ENCODE measurements at places on chromosomes 1 and 21.

- DNase-seq = no peak
These were observed 88.1 kb downstream of the DMRTB1 start for GRCh38 chr1:53547231-53547790.

GRCh38 chr21:44513389-44514217, 26.4 kb downstream of the KRTAP10-1 start:
- no peak for DNase-seq

DNA sequence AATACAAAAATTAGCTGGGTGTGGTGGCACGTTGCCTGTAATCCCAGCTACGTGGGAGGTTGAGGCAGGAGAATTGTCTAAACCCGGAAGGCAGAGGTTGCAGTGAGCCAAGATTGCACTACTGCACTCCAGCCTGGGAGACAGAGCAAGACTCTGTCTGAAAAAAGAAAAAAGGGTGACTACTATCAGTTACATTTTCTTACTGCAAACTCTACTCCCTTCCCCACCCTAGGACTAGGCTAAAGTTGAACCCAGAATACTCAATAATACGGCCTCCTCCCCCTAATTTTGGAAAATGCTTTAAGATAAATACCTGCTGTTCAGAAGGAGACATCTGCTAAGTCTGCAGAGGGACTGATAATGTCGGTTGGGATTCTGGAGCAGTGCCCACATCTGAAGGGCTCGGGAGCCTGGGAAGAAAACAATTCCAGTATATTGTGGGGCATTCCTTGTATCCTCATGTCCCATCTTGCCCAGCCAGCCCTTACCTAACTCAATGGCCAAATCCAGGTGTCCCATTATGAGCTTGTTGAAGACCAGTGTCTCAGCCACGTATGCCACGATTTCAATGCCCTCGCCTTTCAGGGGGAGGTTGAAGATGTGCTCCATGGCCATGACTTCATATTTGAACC, 89.7 kb downstream of the ADCY10 start:
- no peak for DNase-seq

DNA sequence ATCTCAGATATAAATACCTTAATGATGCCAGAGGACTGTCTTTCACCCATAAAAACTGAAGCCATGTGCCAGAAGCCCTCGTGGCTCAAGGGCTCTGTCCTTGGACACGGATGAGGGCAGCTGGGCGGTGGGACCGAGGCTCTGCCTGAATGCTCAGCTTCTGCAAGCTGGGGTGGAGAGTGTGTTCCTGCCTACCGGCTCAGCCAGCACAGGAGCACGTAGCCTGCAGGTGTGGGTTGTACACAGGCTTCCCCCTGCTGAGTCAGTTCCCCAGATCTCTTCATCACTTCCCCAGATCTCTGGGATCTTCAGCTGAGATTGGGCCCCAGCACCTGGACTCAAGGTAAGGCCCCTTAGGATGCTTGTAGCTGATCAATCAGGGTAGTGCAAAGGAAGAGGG, 15.4 kb downstream of the KCNJ15 start:
- no peak for DNase-seq

- no peak for DNase-seq
These were observed 11.7 kb upstream of the CD55 start for GRCh38 chr1:207309745-207310273.

DNA sequence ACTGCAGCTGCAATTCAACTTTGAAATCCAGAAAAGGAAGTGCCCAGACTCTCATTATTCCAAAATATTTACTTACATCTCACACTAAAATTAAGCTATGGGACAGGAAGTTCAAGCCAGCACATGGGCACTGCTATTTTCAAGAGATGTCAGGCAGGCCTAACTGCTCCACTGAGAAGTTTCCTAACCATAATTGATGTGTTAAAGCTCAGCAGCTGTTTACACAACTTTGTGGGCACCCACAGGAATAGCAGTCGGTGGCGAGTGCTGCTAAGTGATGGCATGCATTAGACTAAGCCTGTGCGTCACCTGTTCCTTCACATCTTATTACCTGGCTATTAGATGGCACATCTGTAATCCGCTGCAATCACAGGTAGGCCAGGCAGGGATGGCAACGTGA, 303.3 kb upstream of the DAB1 start:
- DNase-seq = no peak

DNA sequence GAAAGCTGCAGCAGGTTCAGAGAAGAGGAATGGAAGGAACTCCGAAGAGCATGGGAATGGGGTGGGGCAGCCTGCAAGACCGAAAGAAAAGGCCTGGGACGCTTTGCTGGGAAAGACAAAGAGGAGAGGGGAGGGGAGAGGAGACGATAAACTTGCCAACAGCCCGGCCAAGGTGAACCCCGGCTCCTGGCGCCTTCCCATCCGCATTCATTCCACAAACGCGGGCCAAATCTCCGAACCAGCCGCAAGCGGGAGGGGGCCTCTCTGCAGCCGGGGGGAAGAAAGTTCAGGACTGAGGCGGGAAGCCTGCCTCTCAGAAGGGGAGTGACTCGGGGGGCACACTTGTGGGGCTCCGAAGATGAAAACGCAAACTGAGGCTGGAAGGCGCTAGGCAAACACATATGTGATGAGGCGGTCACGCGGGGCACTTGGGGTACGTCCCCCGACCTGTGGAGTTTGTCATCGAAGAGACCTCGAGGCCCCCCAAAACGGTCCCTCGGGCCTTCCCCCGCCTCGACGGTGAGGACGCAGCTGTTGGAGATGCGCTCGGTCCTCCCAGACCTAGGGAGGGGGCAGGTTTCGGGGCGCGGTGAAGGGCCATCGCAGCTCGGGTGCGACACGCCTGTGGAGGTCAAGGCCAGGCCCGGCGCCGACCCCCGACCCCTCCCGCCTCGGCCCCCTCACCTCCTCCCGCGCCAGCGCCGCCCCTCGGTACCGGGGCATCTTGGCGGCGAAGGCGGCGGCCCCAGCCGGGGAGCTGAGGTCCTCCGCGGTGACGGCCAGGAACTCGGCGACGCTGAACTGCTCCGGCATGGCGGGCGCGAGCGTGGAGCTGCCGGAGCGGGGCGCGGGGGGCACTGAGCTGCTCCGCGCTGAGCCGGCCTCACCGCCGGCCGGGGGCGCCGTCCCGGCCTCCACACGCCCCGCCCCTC, at the start of gene ASAP3:
ASAP3 (minus strand) TSS at position 859 of the 932 bp plus-strand sequence; CDS start at position 813, 46 bp downstream.
- DNase-seq = no peak

All from activated CD4-positive, alpha-beta T cell treated with anti-CD3 and anti-CD28 coated beads for 24 hours (primary cell).